ENCODE measurements at places on chromosomes 13 and 19.

- peak; percentile 18 for DNase-seq
Measured at GRCh38 chr13:44810061-44810840, 179.0 kb downstream of the NUFIP1 start.

DNA sequence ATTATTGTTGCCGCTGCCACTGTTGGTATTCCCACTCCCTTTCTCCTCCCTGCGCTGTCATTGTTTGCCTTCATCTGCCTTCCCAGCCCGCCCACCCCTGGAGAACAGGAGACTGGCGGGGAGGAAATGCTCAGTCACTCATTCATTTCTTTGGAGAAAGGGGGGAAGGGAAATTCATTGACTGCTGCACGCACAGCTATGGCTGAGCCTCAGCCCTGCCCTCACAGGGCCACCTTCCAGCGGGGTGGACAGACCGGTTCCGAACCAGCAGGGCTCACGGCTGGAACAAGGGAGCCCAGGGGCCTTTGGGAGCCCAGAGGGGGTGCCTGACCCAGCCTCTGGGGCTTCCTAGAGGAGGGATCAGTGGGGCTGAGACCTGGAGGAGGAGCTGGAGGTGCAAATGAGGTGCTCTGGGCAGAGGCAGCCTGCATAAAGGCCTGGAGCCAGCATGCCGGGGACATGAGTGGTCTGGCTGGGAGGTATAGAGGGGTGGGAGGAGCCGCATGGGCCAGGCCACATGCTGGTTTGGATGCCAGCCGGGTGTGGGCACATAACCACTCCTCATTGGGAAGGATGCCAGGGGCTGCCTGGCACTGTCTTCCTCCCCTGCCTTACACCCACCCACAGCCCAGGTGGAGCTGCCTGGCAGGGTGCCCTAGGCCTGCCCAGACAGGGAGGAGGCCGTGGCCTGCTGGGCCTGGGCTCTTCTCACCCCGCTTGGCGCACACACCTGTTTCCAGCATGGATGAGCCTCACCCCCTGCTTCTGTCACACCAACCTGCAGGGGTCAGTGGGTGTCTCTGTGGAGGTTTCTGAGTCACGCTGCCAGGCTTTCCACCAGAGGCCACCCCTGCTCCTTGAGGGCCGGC lies 26.8 kb downstream of the PPP5C start:
- DNase-seq, result no peak

- no peak for DNase-seq
Measured at GRCh38 chr13:65149687-65150086, 2080.4 kb downstream of the PCDH9 start.

DNA sequence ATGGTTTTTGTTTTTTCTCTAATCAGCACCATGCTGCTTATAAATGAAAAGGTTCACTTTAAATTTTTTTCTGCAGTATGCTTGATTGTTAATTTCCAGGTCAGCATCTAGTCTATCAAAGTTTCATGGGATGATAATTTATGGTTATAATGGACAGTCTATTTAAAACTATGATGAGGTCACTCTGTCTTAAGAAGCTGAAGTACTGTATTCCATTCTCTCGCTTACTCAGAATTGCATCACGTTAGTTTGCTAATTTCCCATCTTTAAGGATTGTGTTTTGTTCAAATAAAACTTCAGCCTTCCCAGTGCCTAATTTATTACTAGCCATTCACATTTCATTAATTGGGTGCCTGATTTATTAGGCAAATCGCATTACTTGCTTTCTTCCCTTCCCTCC lies 94.3 kb downstream of the GPC6 start:
- no peak for DNase-seq

DNA sequence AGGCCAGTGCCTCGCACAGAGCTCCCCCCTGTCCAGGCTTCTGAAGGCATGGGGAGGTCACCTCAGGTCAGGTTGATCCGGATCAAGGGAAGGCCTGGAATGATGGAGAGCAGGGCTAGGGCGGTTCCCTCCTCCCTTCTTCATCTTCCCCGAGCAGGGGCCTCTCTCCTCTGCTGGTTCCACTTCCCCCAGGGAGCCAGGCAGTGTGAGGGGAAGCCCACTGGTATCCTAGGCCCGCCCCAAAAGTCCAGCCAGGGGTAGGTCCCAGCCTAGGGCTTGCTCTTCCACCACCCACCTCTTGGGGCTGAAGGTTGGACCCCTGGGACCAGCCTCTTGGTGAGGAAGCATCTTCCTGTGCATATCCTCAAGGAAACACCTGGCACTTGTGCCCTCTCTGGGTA lies 16.4 kb upstream of the PRR19 start:
- no peak for DNase-seq

DNA sequence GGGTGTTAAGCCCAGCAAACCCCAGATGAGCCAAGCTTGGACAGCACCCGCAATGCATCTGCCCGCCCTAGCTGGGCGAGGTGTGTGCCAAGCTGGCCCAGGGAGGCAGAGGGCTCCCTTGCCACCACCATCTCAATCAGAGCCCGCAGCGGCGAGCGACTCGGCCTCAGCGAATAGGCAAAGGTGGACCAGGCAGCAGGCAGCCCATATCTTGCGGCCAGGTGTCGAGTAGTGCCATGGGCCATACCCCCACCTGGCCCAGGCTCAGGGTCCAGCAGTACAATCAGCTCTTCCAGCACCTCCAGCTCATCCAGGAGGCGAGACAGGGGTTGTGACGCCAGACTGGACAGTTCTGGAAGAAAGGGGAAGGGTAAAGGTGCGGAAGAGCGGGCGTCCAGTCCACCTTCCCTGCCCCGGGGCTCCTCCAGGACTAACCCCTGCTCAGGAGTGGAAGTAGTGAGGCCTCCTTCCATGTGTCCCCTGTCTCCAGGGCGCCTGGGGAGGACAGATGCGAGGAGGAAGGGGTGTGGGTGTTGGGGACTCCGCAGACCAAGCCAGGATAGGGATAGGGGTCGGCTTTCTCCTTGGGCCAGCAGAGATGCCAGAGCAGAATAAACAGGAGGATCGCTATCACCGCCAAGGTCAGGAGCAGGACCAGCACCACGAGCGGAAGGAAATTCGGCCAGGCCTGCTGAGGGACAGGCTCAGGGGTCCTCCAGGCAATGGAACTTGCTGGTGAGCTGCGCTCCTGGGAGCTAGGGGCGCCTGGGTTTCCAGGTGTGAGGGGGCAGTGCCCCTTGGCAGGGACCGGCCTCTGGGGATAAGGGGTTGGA lies 2.8 kb downstream of the IGFLR1 start:
- DNase-seq, result no peak

- no peak for DNase-seq
Measured at GRCh38 chr19:2624537-2625091, 77.9 kb downstream of the GNG7 start.

DNA sequence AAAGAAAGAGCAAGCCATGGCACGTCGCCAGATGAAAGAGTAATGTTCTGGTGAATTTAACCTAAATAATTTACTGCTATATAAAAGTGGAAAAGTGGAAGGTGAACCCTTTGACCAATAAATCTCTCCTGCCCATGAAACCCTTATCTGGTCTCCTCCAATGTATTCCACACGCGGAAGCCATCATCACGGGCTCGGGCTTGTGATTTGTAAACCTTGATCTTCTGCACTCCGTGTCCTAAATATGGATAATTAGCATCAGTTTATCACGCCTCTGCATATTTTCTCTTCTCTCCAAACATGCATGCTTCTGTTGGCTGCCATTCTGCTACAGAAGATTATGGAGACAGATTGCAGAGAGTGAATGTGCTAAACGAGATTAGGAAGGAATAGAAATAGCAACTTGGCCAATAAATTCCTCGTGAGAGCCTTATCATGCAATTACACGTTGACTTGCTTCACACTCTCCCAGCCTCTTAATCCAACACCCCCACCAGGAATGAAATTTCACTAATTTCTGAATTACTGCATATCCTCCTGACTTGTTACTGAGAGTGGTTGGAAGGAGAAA lies 34.5 kb downstream of the SOX1 start:
- no peak for DNase-seq

DNA sequence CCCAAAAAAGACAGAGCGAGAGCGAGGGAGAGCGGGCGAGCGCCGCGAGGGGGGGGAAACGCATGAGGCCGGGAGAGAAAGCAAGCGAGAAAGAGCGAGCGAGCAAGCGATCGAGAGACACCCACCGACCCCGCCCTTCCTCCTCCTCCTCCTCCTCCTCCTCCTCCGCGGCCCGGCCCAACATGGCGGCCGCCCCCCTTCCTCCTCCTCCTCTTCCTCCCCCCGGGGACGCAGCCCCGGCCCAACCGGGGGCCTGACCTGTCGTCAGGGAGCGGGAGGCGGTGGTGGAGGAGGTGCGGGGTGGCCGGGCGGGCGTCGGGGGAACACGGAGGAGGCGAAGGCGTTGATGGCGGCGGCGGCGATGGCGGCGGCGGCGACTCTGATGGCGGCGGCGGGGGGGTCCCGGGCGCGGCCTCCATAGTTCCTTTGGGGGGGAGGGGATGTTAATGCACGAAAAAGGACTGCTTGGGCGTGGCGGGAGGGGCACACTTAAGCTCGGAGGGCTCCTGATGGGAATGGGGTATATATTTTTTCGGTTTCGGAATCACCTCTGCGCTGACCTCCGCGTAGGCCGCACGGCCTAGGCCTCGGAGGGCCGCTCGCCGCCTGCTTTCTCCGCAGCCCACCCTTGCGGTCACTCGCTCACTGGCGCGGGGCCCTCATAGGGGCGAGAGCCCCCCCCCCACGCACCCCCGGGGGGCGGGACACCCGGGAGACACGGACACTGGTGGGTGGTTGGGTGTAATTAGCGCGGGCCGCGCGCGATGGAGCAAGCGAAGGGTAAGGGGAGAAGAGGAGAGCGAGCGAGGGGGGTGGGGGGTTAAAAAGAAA lies 1.2 kb downstream of the ZC3H4 start:
- peak; percentile 89 for DNase-seq

DNA sequence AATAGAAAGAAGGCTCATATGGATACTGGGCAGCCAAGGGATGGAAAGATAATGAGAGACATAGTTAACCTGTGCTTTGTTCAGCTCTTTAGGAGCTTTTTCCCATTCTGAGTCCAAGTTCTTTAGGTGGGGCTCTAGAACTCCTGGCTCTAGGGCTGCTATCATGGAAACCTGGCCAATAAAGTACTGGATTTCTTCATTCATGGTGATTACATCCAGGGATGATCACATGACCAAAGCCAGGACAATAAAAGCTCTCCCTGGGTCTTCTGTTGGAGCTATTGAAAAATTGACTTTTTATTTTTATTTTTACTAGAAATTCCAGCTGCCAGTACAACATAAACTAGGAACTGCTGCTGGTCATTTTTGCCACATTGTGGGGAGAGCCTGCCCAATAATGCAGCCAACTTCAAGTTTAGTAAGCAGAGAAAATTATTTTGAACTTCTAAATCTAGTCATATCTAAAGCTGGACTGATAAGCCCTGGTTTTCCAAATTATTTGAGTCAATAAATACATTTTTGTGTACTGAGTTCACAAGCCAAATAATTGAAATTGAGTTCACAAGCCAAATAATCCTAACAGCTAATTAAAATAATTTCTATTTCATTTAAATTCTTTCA lies 224.9 kb upstream of the STARD13 start:
- DNase-seq, result no peak

DNA sequence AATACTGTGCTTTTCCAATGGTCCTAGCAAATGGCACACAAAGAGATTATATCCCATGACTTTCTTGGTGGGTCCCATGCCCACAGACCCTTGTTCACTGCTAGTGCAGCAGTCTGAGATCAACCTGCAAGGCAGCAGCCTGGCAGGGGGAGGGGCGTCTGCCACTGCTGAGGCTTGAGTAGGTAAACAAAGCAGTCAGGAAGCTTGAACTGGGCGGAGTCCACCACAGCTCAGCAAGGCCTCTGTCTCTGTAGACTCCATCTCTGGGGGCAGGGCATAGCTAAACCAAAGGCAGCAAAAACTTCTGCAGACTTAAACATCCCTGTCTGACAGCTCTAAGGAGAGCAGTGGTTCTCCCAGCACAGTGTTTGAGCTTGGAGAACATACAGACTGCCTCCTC lies 82.9 kb downstream of the ZNF737 start:
- DNase-seq, result no peak

GRCh38 chr13:26616126-26616525 lies 58.6 kb downstream of the WASF3 start:
- no peak for DNase-seq

DNA sequence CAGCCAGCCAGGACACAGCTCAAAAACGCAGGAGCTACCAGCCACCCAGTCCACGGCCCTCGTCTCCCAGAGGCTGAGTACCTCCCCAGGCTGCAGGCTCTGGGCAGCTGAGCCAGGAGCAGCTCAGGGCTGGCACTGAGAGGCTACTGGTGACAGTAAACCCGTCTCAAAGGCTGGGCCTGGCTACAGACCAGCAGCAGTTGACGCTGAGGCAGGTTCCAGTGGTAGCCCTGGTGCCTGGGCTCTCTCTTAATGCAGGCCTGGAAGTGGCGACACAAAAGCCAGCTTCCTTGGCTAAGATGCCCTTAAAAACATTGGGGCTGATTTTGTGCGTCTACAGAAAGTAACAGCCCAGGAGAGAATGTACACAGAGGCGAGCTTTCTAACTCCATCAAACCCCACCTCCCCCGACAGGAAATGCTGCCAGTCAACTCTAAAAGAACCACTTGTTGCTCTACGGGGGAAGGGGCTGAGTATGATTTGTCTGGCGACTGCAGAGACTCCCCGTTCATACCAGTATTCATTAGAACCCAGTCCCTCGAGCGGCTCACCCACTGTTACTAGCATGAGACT lies 126.3 kb downstream of the STK24 start:
- DNase-seq, result no peak

DNA sequence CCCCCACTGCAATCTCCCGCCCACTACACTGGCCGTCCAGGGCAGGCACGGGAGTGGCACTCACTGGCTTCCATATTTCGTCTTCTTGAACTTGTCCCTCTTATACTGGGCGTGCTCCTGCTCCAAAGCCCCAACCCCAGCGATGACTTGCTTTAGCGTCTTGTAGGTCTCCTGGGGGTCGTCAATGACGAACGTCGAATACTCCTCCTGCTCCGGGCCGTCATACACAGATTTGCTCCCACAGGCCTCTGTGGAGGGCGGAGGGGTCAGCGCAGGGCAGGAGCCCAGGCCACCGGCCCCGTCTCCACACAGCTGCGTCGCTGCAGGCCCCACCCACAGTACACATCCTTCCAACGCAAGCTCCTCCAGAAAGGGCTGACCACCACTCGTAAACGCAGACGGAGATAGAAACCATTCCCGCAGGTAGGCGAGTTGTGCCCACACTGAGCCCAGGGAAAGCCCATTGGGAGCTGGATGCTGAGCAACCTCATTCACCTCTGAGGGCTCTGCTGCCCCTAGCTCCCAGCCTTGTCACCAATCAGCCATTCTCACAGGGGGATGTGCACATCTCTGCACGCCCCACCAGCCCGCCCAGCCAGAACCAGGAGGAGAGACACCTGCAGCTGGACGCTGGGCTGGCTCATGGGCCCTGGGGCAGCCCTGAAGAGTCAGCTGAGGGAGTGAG lies 7.9 kb upstream of the C13orf46 start:
- DNase-seq, result no peak

Measured in hindlimb muscle (tissue), 1 donor.